ENCODE measurements at places on chromosomes 13 and 19.

- no peak for DNase-seq
Observed at GRCh38 chr13:114143806-114144605, 11.6 kb upstream of the RASA3 start.

- no peak for DNase-seq
Observed at GRCh38 chr13:108345016-108345415, 75.5 kb downstream of the TNFSF13B start.

DNA sequence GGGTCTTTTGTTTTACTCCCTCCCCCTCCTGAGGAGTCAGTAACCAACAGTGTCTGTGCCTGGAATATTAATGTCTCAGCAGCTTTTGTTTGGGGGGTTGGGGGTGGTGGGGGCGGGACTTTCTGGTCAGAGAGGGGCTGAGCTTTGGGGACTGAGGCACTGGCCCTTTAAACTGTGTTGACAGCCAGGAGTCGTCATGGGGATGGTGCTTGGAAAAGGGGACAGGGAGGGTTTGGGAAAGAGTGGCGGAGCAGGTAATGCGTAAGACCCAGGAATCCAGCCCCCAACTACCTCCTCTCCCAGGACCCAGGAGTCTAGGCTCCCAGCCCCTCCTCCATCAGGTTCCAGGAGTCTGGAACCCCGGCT, 5.2 kb downstream of the CADM4 start:
- DNase-seq = no peak

DNA sequence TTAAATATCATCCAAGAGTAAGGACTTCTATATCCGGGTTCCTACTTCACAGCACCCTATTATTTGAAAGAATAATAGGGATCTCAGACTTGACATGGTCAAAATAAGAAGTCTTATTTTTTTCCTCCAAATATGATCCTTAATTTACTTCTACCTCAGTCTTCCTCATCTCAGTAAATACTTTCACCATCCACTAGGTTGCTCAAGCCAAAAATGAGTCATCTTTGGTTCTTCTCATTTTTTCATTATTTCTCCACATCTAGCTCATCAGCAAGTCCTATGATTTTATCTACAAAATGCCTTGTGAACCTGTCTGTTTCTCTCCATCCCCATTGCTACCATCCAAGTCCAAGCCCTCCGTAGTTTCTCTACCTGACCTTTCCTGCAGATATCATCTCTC, 121.9 kb upstream of the GJB6 start:
- DNase-seq = no peak

DNA sequence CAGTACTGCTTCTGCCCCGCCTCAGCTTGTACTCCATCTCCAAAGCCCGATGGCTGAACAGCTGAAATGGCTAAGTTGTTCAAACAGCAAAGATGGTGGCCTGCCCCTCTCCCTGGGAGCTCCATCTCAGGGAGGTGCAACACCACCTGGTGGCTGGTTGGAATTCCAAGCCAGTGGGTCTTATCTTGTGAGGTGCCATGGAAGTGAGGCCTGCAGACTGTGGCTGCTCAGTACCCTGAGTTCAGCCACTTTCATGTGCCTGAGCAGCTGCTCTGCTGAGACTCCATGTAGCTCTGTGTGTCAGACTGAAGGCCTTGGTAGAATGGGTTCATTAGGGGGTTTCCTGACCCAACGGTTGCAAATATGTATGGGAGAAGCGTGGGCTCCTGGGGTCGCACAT, 67.3 kb upstream of the SPRY2 start:
- DNase-seq = no peak

DNA sequence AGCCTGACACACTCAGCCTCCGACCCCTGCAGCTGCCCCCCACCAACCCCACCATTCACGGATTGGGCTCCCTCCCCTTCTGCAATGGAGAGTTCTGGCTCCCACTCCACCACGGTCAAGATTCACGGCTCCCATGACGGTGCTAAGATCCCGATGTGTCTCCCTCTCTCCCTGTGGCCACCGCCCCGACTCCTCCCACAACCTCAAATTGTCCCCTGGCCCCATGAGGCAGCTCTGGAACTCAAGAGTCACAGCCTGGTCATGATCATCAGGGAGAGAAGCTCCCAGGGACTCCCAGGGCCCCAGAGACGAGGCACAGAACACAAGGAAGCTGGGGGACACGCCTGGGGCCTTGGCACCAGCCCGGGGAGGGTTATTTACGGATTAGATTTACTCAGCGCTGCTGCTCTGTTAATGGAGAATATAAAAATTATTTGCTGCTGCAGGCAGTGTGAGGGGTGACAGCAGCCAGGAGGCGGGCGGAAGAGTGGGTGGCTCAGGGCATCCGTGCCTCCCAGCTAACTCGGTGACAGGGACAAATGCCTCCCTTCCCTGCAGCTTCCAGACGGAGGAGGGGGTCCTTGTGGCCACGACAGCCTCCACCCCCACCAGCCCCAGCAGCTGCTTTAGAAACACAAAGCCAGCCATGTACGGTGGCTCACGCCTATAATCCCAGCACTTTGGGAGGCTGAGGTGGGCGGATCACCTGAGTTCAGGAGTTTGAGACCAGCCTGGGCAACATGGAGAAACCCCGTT, 184.2 kb downstream of the PTPRS start:
- no peak for DNase-seq

DNA sequence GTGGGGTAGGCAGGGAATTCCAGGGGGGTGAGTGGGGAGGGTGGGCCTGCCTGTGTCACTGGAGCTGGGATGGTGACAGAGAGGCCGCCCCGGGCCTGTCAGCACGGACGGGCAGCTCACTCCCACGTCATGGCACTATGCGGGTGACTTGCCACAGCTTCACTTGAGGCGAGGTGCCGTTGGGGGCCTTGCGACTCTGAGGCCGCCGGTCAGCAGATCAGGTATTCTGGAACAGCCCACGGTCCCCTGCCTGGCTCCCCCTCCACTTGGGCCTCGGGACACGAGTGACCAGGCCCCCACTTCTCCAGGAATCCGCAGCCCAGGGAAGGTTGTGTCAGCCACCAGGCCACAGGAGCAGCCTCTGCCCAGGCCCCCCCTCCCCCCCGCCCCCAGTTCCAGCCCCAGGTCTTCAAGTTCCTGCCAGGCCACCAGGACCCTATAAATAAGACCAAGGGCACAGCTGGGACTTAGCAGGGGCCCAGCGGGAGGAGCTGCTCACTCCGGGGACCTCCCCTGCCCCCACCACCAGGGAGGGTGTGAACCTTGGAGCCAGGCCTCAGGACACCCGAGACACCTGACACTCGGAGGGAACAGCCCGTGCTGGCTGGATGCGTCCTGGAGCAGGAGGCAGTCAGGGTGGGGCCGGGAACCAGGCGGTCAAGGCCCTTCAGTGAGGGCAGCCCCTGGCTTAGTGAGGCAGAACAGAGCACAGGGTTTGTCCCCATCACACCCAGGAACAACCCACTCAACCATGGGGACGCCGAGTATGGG, 2.7 kb upstream of the MIDN start:
- no peak for DNase-seq

DNA sequence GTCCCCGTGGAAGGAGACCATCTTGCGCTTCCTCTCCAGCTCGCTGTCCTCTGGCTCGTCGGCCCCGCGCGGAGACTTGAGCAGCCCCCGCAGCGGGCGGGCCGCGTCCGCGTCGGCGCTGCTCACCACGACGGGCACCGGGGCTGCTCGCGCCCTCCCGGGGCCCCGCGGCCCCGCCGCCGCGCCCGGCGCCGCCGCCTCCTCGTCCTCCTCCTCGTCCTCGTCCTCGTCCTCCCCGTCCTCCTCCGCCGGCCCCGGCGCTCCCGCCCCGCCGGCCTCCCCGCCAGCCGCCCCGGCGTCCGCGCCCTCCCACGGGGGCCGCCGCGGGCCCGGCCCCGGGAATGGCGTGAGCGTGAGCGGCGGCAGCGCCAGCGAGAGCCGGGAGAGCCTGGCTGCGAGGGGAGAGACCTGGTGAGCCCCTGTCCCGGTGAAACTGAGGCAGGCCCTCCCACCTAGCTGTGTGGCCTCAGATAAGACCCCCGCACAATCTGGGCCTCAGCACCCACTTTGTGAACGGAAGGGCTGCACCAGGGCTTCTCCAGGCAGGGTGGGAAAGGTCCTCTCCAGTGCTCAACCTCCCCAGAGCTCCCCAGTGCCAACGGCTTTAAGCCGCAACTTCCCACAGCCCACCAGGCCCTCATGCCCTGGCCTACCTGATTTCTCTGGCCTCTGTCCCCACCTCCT, 17.8 kb downstream of the LMTK3 start:
- no peak for DNase-seq

- DNase-seq = no peak
Observed at GRCh38 chr19:44788971-44789370, 11.3 kb downstream of the CBLC start.

DNA sequence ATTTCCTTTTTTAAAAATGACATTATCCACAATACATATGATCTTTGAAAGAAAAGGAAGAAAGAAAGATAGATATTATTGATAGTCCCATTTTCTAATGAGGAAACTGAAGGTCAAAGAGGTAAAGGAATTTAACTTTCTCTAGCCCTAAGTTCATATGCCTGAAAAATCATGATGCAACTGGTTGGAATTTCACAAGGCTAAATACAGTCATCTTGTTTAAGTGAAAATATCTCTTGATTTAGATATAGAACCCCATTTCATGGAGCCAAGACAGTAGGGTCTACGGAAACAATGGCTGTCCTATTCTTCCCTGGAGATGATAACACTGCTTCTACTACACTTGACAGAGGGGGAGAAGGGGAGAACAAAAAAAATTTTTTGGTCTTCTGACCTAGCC, 366.2 kb downstream of the DNAJC15 start:
- no peak for DNase-seq

DNA sequence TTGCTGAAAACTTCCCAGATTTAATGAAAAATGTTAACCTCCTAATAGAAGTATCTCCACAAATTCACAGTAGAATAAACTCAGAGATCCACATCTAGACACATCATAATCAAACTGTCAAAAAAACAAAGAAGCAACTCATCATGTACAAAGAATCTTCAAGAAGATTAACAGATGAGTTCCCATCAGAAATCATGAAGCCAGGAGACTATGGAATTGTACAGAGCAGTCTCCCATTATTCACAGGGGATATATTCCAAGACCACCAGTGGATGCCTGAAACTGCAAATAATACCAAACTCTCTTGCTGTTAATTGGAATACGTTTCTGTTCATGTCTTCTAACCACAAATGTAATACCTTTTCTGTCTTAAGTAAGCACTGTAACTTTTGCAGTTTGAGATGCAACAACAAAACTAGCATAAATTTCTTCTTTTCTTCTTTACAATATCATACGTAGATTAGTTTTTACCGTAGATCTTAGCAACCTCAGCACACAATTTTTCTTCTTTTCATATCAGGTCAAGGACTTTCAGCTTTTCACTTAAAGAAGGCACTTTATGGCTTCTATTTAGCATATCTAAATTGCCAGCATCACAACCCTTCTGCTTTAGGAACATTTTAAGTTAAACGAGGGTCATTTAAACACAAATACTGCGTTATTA, 70.3 kb upstream of the MIR17HG start:
- DNase-seq = no peak

- DNase-seq = no peak
Observed at GRCh38 chr13:82432949-82433348, 1449.3 kb downstream of the SLITRK1 start.

DNA sequence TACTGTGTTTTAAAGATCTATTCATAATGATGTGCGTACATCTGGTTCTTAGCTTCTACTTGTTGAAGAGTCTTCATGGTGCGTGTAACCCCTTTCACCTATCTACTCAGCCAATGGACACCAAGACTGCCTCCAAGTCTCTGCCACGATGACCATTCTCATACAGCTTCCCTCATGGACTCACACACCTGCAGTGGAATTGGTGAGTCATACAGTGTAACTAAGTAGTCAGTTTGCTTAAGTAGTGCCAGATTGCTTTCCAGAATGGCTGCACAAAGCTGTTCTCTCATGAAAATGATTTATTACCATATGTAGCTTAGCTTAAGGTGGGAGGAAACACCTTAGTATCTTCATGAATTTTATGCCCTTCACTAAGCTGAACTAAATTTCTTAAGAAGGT, 112.3 kb downstream of the AKAP11 start:
- DNase-seq = no peak

- no peak for DNase-seq
Observed at GRCh38 chr13:68173111-68173510, 943.0 kb upstream of the PCDH9 start.

DNA sequence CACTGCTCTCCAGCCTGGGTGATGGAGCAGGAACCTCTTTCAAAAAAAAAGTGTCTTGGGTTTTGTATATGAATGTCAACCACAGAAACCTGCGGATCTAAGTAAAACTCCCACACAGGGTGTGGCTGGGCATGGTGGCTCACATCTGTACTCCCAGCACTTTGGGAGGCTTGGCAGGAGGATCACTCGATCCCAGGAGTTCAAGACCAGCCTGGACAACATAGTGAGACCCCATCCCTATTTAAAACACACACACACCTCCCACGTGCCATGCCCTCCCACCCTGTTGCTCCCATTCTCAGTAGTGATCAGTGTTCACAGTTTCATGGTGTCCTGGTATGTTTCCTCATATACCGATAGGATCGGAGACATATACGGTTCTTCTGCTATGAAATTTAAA, 9.2 kb downstream of the TMED1 start:
- DNase-seq = no peak

DNA sequence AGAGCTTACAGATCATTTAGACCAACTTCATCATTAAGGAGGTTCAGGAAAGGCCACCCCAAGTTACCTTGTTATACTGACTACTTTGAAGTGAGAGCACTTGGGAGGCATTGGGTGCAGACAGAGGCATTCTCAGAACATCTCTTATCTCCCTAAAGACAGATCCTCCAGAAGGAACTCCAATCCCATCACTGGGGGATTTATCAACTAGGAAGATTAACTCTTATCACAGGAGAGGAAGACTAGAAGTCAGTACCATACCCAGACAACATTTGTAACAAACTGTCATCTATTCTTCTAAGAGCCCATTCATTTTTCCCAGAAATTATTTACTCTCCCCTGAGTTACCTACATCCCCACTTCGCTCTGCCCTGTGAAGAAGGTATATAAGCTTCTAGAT, 5.8 kb upstream of the RFXAP start:
- DNase-seq = no peak

DNA sequence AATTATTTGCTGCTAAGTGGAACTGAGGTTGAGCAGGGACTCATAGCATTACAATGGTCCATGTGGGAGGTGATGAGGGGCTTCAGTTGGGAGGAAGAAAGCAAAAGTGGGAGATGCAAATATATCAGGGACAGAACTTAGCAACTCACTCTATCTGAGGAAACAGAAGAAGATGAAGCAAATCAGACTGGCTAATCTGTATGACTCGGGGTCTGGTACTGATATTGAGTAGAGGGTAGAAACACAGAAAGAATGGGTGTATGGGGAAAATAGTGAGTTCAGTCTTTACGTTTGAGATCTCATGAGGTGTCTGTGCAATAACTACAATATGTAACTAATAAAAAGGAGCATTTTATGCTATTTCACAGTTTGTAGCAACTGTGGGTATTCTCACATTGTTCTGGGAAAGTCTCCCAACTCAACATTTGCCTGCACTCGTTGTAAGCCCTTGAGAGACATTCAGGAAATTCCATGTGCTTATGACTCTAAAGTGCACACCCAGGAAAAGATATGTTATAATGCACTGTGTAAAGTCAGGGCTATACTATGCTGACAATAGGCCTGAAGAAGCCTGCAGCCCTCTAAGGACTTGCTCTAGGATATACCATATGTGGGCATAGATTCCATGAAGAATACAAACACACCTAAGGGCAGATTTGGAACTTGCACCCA, 183.5 kb downstream of the SPRY2 start:
- DNase-seq = no peak

- no peak for DNase-seq
Observed at GRCh38 chr19:55312621-55313512, 12.3 kb downstream of the TMEM150B start.
